ENCODE measurements at places on chromosomes 13 and 19.

DNA sequence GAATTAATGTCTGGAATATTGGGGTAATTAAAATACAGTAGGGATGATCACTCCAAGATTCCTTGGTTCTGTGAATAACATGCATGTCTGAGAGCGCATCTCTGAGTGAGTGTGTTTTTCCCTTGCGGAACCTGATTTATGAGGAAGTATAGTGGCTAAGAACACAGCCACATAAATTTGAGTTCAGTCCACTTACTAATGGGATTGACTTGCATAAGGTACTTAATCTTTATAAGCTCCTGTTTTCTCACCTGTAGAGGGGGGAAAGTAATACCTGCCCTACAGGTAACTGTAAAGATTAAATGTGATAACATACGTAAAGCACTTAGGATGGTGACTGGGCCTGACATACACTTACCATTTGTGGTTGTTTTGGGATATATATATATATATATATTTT, 60.8 kb downstream of the KLF5 start:
- DNase-seq = no peak

DNA sequence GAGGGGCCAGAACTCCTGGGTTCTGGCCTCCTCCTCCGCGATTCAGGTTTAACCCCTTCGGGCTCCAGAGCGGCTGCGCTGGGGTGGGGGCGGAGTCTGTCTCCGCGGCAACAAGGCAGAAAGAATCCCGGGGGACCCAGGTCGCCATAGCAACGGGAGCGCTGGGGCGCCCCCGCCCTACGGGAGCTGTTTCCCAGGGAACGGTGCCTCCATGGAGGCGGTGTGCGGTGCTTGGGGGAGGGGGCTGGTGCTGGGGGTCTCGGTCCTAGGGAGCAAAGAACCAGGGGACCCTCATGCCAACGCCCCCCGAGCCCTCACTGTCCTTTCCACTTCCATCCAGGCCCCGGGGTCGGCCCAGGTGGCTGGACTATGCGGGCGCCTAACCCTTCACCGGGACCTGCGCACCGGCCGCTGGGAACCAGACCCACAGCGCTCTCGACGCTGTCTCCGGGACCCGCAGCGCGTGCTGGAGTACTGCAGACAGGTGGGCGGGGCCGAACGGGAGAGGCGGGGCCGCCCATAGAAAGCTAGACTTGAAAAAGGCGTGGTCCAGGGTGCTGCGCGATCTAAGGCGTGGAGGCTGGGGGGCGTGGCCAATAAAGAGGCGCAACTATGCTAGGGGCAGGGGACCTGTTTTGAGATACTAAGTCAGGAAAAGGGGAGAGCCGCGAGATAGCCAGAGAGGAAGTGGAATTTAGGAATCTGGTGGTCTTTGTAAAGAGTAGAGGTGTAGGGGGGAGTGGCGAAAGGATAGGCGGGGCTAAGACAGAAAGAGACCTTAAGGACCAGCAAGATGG, 1.2 kb downstream of the APLP1 start:
- peak; percentile 72 for DNase-seq

- DNase-seq = no peak
These were observed 7.5 kb upstream of the ZBTB32 start for GRCh38 chr19:35696835-35697234.

DNA sequence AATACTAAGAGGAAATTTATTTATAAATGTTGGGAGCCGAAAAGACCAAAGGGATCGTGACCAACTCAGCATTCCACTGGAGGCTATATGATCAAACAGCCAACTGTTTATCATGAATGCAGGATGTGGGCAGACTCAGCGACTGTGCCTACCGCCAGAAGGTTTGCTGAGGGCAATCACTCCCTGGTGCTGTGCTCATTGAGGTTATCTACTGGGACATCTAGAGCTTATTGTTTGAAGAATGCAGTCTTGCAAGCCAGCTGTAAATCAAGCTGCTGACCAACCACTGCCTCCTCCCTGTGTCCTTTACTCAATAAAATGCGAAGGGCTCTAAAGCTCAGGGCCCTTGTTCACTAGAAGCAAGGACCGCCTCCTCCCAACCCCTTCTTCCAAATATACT, 8.5 kb upstream of the XPO4 start:
- DNase-seq = no peak

- DNase-seq = no peak
These were observed 1297.4 kb downstream of the PCDH9 start for GRCh38 chr13:65932587-65933239.

DNA sequence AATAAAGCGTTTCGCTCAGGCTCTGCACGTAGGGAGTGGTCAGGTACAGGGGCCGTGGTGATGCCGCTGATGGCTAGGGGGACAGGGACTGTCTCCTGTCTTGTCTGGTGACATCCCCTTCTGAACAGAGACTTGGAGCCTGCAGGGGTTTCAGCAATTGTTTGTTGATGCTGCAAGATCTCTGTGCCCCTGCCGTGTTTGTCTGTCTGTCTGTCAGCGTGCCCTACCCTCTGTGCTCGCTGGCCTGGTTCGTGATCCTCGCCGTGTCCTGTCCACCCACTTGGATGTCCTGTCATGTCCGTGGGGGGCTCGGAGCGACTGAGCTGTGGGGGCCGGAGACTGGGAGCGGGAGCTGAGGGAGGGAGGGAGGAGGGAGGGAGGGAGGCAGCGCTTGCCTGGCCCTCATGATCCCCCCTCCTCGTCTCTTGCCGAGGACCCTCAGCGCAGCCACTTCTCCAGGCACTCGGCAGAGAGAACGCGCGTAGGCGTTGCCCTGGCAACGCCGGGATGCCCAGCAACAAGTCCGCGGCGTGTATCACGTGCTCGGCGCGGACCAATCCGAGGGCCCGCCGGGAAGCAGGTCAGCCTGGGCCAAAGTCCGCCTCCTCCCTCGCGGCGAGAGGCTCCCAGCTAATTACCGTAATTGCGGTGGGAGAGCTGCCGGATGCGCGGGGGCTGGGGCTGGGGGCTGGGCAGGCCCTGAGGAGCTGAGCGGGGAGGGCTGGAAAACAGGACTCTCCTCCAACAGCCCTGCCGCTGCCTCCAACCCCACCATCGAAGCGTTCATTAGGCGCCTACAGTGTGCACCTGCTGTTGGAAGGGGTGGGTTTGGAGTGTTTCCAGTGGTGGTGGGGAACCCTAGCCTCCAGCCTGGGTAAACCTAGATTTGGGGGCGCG, 31.9 kb upstream of the FEM1A start:
- peak; percentile 39 for DNase-seq

GRCh38 chr13:20370815-20371421, 138.8 kb upstream of the GJB6 start:
- no peak for DNase-seq

DNA sequence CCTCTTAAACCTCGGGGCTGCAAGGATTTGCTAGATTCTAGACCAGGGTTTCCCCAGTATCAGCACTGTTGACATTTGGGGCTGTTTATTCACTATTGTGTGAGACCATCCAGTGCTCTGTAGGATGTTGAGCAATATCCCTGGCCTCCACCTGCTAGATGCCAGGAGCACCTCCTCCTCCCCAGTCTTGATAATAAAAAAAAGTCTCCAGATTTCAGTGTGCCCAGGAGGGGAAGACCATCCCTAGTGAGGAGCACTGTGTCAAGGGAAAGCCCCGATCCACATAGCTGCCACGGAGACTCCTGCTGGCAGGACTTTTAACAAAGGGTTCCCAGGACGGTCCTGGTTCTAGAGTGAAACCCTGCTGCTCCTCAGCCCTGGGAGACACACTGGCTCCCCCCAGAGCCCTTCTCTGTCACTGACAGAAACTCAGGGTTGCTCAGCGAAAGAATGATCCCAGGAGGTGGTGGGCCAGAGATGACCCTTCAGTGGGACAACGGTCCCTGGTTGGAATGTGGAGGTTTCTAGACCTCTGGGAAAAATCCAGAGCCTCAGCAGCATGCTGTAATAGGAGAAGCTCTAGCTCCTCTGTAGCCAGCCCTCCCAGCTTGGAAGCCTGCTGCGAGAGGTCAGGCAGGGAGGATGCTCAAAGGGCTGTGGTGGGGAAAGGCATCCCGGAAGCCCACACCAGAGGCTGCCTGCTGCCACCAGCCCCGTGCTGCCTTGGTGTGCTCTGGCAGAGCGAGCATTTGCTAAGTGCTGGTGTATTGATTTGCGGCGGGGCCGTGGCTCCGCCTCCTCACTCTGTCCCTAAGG, 20.3 kb downstream of the LYL1 start:
- DNase-seq = no peak

- DNase-seq = no peak
These were observed 467.5 kb downstream of the DIAPH3 start for GRCh38 chr13:59696271-59696670.

DNA sequence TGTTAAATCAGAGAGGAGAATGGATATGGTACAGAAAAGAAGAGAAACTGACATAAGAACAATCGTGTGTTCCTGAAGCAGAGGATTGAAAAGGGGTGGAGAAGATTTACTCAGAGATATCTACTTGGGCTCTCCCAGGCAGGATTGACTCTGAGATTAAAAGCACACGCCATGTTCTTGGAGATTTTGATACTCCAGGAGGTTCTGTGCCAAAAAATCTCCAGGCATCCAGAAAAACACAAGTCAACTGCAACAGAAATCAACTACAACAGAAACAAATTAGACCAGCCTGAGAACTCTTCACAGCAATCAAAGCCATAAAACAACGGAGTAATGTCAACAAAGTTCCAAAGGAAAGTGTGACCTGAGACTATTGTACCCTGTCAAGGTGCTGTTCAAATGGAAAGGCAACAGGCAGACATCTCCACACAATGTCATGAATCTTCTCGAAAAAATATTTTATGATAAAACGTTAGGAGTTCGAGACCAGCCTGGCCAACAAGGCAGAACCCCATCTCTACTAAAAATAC, 104.2 kb downstream of the UBL3 start:
- no peak for DNase-seq

DNA sequence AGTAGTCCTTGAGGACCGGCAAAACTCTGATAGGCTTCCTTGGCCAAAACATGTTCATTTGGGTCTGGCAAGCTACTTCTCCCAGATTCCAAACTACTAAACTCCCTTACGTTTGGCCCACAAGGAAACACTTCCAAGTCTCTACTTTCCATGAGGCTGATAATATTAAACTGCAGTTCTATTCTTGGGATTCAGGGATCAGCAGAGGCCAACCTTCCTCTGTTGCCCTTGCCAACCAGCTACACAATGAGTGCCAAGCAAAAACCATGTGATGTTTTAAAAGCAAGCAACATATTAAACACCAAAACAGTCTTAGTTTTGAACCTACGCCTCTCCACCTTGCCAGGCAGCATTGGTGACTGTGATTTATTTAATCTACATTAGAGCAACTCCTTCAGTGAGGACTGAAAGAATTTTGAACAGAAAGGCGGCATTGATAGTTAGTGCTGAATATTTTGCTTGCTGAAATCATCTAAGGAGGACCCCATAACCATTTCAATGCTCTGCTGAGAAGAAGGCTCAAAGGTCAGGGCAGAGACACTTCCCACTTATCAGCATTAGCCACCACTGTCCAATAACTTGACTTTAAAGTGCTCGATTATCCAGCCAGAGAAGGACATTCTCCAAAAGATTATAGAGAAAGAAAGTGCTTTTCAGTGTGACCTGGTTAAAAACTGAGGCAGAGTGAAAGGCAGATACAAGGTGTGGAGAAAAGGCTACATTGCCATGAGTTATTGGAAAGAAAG, 287.1 kb downstream of the TBC1D4 start:
- no peak for DNase-seq

- DNase-seq = no peak
These were observed 10.7 kb downstream of the AP2S1 start for GRCh38 chr19:46839752-46840497.

GRCh38 chr13:57644106-57644505, 12.6 kb downstream of the PCDH17 start:
- DNase-seq = no peak

DNA sequence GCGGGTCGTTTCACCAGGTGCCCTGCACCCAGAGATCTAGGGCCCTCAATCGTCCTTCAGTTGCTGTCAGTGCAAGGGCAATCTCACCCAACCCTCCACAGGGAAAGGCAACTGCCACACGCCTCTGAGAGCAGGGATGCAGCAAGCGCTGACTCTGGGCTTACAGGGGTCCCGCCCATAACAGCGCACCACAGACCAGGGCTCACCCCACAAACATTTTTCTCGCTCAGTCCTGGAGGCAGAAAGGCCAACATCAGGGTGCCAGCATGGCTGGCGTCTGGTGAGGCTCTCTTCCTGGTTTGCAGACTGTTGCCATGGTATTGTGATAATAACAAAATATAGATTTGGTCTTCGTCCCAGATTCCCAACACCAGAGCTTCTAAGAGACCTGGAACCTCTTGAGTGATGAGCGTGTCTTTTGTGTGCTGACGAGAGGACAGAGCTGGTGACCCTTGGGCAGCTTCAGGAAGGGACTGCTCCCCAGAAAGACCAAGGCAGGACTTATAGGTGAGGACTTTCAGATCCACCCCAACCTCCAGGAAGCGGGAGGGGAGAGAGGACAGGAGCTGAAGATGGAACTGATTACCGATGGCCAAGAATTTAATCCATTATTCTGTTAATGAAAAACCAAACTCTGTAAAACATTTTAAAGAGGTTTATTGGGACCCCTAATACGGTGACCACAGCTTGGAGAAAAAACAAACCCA, 51.3 kb downstream of the C13orf46 start:
- DNase-seq = no peak

- DNase-seq = no peak
These were observed 74.1 kb upstream of the MCF2L start for GRCh38 chr13:112894673-112895481.

DNA sequence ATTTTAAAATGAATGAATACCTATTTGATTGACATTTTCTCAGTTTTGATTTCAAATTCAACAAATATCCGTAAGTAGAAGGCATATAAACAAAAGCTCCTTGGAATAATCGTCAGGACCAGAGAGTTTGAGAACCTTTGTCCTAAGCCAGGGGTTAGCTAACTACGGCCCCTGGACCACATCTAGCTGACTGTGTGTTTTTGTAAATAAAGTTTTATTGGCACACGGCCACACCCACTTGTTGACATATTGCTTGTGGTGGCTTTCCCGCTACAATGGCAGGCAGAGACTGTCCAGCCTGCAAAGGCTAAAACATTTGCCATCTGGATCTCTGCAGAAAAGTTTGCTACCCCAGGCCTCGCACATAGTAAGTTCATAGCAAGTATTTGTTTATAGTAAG, 83.4 kb downstream of the GNG7 start:
- no peak for DNase-seq

All from activated T-cell treated with anti-CD3 and anti-CD28 coated beads for 24 hours (primary cell).